Lung microvascular endothelial cell (primary cell): ENCODE measurements at places on chromosomes 11 and 22. TPM values are rescaled to one million over a fixed set of nuclear protein-coding genes. Genes with fewer than 3 reads are reported as not detected.

DNA sequence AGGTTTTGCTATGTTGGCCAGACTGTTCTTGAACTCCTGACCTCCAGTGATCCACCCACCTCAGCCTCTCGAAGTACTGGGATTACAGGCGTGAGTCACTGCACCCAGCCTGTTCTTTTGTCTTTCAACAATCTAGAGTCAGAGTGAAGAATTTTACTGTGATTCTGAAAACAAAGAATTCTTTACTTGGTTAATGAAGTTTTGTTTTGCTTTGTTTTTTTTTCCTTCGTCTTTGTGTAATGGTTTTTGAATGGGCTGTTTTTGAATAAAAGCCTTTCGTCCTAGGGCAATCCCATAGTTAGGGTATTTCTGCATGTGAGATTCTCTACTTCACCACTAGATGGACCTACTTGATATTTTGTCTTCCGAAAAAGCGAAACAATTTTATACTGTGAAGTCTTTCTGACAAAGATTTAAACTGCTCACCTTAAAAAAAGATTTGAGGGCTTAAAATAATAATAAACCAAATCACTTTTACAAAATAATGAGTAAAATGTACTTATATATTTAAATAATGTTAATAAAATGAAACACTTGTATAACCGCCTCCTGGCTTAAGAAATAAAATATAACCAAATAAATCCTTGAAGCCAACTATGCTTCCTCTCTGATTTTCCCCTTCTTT, 43.4 kb upstream of the SC5D start:
- peak; percentile 58 for DNase-seq

- DNase-seq, result peak; percentile 57
Observed at GRCh38 chr11:65555693-65556231, 2.4 kb downstream of the LTBP3 start.

DNA sequence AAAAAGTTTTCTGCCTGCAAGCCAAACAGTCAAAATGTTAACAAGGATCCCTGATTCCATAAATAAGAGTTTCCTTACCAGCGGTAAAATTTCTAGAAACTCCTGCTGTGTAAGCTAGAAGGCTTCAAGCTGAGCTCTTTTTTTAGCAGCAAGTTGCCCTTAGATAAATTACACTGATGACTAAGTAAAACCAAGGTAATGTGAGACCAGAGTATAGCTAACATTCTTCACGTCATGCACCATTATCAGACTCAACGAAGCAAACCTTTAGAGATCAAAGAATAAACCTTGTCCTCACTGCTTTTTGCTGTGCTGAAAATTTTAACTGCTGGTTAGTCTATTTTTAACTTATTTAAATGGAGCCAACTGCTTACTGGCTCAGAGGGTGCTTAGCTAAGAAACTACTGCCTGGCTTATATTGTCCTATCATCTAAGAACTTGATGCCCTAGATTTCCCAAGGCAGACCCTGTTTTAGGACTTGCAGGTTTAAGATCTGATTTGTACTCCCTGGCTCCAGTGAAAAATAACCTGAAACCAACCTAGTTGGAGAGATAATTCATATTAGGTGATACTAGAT, 900.7 kb downstream of the JRKL start:
- DNase-seq, result no peak

DNA sequence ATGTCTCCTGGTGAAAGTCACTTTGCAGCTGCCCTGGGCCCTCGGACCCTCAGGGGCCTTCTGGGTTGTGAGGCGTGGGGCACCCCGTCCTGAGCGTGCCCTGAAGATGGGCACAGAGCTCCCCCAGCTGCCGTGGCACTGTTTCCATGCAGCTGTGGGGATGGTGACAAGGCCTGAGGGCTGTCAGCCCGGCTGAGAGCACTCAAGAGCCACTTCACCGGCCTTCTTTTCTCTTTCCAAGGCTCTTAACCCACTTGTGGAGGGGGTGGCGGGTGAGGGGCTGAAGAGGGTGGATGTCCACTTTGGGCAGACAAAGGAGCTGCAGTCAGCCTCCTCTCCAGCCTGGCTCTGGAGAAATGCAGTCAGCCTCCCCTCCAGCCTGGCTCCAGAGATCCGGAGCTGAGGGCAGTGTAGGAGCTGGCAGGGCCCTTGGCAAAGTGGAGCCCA, 239.5 kb downstream of the ST3GAL4 start:
- no peak for DNase-seq

CLMP gene
- 0.22 TPM in 1 of 2 replicates, not detected in the other for total RNA-seq

- DNase-seq, result no peak
Observed at GRCh38 chr11:104410336-104410735, 246.4 kb upstream of the PDGFD start.
